ENCODE measurements at places on chromosomes 1 and 21.

- DNase-seq: no peak
Observed at GRCh38 chr1:240046000-240046399, 45.7 kb upstream of the FMN2 start.

GRCh38 chr1:176682830-176683535 is 220.0 kb downstream of the PAPPA2 start:
- DNase-seq: no peak

- DNase-seq: no peak
Observed at GRCh38 chr21:17391811-17392340, 121.0 kb upstream of the CXADR start.

GRCh38 chr1:24228311-24228710 is 41.2 kb upstream of the IFNLR1 start:
- DNase-seq: no peak

DNA sequence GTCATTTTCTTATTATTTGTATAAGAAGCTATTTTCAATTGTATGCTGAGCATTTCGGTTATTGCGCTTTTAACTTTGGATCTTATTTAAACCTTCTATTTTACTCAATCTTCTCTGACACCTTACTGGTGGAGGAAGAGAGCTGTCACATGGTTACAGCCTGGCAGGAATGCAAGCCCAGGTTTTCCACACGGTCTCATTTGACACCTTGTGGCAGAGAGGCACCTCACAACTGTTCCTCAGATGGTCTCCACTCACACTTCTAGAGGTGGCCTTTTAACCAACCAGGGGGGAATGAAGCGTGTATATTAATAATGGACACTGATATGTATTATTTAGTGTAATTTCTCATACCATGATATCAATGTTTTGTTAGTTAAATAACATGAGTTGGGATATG is 9.6 kb downstream of the OR2T33 start:
- DNase-seq: no peak

DNA sequence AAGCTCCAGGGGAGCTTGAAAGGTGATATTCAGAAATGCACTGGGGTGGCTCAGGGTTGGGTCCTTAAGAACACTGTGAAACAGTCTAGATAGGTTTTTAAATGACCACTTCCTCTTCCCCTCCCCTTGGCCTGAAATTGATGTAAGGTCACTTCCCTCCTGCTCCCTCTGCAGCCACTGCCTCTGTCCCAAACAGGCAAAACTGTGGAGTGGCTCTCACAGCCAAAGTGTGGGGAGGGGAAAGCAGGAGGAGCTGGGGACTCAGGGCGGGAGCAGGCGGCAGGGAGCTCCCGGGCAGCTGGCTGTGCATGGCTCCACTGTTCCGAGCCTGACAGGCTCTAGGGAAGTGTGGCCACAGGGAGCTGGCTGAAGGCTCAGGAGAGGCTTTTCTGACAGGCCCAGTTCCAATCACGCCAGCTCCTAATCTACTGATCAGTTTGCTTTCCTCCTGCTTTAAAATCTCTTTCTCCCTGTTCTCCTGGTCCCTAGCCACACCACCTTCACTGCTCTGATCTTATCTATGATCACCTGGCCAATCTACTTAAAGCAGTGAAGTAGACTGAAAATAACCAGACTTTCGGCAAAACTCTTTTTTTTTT is 5.1 kb upstream of the CSRP1 start:
- DNase-seq: no peak

DNA sequence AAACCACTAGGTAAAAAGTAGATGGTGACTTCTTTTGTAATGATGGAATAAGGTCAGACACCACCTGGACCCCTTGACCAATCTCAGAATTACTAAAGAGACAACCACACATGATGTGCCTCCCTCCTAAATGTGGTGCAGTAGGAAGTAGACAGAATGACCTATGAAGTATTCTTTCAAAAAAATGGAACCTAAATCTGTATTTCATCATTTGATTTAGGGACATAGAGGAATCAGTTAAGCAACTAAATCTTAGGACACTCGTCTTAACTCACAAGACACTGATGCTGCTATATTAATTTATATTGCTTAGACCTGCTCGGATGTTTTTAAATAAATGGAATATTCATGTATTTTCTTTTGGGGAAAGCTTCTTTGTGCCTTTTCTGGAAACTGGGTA is 80.9 kb upstream of the IRF2BP2 start:
- DNase-seq: no peak

GRCh38 chr1:110615548-110616130 is 9.5 kb upstream of the KCNA2 start:
- DNase-seq: peak; percentile 63

DNA sequence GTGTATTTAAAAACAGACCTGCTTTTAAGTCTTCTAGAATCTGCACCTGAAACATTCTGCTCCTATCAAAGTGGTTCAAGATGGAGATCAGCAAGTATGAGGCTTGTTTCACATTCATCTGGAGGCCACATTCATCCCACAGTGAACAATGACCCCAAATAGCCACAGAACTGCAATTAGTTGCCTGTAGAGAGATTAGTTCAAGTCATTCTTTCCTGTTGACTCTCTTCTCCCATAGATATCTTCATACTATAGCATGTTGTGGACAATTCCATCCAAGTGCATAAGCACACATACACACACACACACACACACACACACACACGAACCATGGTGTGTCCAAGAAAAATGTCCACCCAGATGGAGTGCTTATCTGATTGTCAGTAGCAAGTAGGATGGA is 101.7 kb upstream of the FGGY start:
- no peak for DNase-seq

DNA sequence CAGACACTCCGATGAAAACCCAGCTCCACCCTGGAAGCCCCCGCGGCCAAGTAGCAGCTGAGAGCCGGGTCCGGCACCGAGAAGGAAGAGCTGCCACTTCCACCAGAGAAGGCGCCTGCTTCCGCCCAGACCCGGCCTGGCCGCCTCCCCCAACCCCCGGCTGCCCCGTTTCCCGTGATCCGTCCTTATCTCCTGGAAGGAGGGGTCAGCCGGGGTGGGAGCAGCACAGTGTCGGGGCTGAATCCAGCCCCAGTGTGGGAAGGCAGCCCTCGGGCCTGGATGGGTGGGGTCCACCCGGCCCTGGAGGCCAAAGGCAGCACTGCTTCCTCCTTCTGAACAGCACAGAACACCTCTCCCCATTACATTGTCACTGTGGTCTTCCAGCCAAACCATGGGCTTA is 69.4 kb downstream of the MEGF6 start:
- DNase-seq: no peak

GRCh38 chr1:22861764-22862440 is 110.8 kb downstream of the LACTBL1 start:
- DNase-seq: peak; percentile 75

Data from EL (cell line).